ENCODE measurements at places on chromosomes 5 and 9.

DNA sequence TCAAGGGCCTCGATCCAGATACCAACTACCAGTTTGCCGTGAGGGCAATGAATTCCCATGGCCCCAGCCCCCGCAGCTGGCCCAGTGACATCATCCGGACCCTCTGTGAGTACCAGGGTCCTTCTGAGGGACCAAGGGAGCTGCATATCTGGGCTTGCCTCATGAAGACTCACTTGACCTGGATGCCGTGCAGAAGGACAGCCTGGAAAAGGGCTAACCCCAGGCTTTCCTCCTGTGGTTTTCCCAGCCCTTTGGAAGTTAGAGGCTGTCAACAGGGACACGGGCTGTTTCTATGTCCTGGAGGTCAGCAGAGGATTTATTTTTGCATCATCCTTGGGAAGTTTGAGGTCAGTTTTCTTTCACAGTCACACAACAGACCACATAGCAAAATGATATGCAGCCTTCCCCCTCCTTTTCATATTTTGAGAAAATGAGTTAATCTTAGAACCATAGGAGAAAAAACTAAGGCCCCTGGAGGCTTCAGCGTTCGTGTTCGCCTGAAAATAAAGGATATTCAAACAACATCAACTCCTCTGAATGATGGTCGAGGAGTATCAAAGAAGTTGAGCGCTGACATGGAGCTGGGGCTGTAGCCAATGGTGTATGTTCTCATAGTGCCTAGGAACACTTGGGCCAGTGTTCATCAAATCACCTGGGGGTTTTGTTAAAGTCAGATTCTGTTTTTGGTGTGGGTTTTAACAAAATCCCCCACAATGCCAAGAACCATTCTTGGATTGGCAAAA, 112.2 kb downstream of the EGFLAM start:
- DNase-seq = no peak

GRCh38 chr5:66870708-66871107, 274.5 kb downstream of the MAST4 start:
- DNase-seq = no peak

DNA sequence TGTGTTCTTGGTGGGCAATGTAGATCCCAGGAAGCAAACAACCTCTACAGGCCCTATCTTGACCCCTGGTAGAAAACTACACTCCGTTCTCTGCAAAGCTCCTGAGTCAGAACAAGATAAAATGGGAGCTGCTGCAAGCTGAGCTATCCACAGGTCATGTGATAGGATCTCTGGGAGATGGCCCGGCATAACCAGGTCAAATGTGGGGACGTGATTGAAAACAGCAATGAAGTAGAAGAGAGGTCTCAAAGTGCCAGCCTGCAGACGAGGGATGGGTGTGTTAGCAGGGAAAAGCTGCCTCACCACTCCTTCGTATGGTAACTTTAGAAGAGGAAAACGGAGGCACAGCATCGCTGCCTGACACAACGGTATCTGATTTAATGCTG, 25.0 kb downstream of the NRG2 start:
- DNase-seq = no peak

DNA sequence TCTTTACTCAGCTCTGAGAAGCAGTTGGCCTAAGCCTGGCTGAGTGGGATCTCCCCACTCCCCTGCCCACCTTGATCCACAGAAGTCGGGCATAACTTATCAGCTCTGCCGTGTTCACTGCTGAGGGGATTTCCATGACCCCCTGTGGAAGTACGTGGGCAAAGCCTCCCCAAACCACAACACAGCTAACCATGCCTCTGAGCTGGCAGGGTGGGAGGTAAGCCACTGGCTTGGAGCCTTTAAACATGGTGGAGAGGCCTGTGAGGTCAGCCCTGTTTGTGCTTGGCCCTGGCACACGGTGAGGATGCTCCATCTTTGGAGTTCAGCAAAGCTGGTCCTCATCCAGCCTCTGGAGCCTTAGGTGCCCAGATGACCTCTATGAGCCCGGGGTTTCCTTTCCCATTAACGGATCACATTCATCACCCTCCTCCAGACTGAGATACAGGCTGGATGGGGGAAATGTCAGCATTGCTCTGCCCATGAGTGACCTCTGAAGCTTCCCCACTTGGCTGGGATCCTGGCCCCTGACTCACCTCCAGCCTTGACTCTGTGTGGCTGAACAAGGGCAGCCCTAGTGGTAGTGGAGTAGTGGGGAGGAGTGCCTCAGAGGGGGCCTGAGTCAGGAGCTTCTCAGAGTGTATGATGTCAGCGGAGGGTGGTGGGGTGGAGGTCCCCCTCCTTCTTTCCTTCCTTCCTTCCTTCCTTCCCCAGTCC, 6.2 kb downstream of the PDLIM4 start:
- no peak for DNase-seq

DNA sequence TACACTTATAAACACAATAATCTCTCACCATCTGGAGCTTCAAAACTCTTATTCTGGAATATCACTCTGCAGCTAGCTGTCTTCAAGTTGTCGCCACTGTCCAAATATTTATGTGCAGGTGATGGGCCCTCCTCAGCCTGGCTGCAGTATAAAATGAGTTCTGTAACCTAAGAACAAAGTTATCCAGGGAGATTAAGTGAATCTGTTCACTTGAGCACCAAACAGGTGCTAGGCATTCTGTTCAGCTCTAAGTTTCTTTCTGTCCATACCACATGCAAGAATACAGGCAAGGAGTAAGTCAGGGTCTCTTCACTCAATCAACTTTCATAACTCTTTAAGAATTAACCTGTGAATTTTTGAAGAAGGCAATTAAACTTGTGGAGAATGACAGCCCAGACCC, 344.1 kb downstream of the PLK2 start:
- DNase-seq = no peak

DNA sequence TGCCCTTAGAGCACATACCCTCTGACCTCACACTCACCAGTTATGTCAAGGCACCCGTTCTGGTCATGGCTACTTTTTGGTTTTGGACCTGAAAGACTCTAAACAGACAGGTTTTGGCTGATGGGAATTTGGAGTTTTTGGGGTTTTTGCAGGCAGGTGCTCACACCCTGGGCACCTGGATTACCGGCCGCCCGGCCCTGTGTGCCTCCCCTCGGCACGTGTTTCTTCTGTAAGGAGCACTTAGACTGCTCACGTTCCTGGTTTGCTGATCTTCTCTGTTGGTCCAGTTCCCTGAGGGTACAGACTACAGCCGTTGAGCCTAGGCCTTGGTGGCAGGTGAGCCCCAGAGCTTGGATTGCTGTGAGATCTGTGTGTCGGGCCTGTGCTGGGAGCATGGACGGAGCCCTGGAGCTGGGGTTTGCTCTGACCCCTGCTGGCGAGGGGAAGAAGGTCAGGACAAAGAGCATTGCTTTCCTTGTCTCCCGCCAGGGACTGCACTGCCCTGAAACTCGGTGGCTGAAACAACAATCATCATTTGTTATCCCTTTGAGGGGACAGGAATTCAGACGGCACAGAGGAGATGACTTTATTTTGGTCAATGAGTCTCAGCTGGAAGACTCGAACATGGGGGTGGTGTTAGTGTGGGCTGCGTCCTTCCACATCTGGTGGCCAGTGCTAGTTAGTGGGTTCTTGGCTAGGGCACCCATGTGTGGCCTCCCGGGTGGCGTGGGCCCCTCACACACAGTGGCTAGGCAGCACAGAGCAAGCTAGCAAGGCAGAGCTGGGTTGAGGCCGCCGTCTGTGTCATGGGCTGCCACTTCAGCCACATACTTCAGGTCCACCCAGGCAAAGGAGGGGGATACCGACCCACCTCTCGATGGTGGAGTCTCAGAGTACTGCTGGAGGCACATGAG, 76.4 kb downstream of the EHMT1 start:
- DNase-seq = no peak

DNA sequence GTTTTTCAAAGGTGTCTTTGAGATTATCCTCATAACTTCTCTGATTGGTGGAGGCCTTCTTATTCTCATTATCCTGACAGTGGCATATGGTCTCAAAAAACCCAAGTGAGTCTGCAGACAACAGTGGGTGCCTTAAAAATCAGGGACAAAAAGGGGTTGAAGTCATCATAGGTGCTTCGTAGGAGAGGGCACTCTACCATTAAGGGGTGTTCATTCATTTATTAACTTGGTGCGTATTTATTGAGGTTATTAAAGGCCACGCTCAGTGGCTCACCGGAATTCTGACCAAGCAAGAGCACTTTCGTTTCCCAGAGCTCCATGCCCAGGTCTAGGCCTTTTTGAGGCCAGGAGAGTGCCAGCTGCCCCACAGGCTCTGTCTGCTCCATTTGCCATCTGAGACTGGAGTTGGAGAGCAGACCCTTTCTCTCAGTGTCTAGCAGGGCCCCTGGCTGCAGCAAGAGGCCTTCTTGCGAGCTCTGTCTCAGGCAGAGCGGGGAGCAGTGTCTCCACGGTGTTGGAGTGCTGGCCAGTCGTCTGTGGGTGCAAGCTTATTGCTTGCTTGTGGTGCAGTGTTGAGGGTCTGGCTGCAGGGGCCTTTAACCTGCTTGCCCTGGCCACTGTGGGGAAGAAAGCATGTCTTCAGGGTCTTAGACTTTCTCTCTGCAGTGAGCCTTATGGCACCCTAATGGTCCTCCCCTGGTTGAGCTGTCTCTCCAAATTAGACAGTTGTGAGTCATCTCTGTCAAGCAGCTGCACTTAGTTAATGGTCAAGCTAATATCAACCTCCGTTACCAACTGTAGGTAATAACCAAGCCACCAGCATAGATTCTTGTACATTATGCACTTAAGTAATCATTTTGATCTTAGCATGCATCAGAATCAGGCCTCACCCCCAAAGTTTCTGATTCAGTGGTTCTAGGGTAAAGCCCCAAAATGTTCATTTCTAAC, 62.6 kb downstream of the IL31RA start:
- no peak for DNase-seq

- DNase-seq = no peak
Measured at GRCh38 chr9:22039258-22039657, 30.2 kb upstream of the CDKN2B start.

GRCh38 chr9:19481121-19481870, 72.5 kb downstream of the ACER2 start:
- DNase-seq = no peak

- DNase-seq = no peak
Measured at GRCh38 chr5:116576053-116576713, 1.6 kb upstream of the SEMA6A start.

DNA sequence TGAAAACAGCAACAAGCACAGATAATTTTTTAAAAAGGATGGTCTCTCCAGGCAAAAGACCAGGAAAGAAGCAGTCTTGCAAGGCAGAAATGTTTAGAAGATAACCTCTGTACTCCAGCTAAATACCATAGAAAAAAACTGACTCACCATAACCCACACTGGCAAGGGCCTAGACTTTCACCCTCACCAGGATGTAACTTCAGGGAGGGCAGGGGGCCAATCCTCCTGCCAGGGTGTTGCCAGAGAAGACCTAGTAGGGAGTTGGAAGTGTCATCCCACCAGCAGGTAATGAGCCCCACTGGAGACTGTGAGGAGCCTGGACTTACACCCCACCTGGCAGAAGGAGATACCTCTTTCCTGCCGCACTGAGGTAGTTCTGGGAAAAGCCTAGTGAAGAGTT, 97.6 kb downstream of the PRELID2 start:
- no peak for DNase-seq

DNA sequence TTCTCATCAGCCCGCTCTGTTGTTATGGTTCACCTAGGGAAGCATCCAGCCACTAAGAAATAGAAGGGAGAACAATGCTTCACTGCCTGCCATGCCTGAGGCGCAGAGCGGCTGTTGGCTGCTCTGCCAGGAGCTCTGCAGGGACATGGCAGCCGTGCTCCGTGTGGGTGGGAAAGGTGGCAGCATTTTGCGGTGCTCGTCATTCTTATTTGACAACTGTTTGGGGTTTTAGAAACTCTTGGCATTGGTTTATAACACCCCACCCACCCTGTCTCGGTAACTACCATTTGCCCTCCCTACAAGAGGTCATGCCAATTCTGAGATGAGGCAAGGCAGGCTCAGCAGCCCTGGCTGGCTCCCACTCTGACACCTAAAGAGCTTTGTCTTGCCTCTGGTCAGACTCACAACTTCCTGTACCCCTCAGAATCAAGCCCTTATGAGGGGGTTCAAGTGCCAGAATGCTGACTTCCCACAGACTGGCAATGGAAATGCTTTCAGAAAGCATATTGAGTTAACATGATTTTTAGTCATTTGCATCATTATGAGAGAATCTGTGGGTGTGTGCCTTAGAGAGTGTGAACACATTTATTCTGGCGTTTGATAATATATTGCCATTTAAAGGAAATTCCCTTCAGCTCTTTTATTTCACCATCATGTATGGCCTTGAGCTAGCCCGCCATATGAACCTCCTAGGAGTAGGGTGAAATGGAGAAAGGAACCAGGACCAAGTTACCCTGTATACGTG, 288.0 kb upstream of the ANKRD55 start:
- DNase-seq = no peak

DNA sequence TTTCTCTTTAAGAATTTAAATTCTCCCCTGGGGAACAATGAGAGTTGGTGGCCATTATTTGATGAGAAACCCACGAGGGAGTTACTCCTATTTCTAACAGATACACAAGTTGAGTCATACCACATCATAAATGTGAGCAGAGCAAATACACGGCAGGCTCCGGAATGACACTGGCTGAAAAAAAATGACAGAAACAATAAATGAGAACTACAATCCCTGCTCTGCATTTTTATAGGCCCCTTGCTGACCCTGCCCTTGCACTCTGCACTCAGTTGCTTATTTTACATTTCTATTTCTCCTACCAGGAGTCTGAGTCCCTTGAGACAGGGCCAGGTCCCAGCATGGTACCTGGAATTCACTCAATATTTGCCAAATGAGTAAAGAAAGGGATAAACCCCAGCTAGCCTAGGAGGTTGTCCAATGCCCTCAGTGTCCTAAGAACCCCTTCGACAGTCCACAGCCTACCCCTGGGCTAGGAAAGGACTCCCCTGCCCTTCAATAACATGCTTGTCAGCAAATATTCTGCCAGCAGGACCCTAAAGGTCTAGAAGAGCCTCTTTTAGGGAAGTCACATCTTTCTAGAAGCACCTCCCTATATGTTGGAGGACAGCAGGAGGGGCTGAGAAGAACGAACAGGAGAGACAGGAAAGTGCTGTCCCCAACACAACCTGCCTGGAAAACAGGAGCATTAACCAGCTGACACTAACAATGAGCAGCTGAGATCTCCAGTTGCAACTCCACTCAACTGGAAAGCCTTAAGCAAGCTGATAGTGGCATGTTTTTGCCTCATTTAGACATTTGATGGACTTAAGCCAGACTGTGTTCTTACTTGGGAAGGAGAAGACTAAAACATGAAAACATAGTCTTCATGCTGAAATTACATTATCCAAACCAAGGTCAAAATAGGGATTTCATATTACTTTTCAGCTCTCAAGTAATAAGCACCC, 191.2 kb downstream of the ACTL7B start:
- no peak for DNase-seq

DNA sequence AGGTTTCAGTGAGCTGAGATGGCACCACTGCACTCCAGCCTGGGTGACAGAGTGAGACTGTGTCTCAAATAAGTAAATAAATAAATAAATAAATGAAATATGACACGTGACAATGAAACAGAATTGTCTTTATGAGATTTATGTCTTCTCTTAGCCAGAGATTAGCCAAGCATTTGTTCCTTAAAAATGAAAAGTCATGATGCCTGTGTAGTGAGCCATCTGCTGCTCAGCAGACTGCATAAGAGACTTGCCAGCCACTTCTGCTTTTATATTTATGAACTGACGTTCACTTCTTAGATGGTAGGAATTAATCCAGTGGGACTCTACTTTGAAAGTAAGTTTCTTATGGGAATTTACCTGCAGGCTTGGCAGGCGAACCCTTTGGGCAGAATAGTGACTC, 227.4 kb downstream of the NR3C1 start:
- DNase-seq = no peak

Measured in activated CD4-positive, CD25-positive, alpha-beta regulatory T cell treated with anti-CD3 and anti-CD28 coated beads, Interleukin-2, amount 50 U/mL, for 16 hours (primary cell).